Glutamatergic neuron (in vitro differentiated cells): ENCODE measurements at places on chromosomes 13 and 19. TPM values are rescaled to one million over a fixed set of nuclear protein-coding genes. Genes with fewer than 3 reads are reported as not detected.

DNA sequence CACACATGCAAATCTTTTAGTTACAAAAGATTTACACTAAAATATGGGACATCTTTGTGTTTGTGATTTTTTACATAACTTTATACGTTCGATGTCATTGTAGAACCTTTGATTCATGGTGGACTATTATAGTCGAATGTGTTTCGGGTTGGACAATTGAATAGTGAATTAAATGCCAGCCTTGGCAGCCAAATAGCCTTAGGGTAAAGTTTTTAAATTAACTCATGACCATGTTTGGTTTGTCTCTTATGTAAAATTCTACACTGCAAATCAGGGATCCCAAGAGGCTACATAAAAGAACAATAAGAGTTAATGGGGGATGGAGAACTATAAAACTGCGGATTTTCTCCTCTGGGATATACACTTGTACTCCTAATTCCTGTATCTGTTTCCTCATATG, 1735.6 kb upstream of the SPRY2 start:
- DNase-seq, result no peak

GRCh38 chr13:113901231-113901630, 37.4 kb upstream of the GAS6 start:
- no peak for DNase-seq

DNA sequence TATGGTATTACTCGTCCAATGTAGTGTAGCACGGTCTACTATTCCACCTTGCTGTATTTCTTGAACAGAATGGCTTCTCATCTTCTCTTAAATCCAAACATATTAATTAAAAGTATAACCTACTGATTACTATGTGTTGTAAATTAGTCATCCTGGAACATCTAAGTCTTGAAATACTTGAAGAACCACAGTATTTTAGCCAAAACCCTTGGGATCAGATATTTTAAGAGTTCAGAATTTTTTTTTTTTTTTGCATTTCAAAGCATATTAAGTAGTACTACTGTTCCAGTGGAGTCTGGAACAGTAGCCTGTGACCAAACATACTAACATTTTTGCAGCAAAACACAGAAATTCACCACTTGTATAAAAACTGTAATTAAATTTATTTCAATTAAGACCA, 30.1 kb downstream of the ZC3H13 start:
- no peak for DNase-seq

- no peak for DNase-seq
Measured at GRCh38 chr13:44627441-44627840, 51.3 kb upstream of the TSC22D1 start.

DNA sequence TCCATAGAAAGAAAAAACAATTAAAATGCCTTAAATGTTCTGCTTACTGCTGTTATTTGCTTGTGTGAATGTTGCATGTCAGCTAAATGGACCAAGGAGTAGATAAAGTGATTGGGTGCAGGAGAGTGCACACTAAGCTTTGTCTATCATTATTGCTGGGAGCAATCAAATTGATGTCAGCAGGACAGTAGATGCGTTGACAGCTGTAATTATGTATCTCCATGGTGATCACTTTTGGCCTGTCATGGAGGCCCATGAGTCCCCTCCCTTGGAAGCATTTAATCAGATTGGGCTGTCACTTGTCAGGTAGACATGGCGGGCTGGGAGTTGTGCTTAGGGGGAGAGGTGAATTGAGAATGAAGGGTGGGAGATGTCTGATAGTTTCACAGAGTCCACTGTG, 215.3 kb downstream of the PCCA start:
- no peak for DNase-seq

DNA sequence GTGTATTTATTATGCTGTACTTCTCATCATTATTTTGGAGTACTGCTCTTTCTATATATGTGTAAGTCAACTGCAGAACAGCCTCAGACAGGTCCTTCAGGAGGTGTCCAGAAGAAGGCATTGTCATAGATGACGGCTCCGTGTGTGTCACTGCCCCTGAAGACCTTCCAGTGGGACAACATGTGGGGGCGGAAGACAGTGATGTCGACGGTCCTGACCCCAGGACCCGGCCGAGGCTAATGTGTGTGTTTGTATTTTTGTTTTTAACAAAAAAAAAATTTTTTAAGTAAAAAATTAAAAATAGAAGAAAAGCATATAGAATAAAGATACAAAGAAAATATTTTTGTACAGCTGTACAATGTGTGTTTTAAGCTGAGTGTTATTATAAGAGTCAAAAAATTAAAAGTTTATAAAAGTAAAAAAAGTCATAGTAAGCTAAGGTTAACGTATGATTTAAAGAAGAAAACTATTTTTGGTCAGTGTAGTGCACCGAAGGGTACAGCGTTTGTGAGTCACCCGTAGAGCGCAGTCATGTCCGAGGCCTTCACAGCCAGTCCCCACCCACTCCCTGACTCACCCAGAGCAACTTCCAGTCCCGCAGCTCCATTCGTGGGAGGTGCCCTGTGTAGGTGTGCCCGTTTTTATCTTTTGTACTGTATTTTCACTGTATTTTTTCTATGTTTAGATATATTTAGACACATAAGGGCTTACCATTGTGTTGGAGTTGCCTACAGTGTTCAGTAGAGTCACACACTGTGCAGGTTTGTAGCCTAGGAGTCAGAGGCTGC, 42.2 kb upstream of the SPACA7 start:
- DNase-seq, result no peak

GRCh38 chr13:31441800-31442510, 242.2 kb downstream of the B3GLCT start:
- DNase-seq, result peak; percentile 39

Gene IRGC
- not detected for total RNA-seq

- DNase-seq, result no peak
Measured at GRCh38 chr19:44692379-44692721, 6.6 kb upstream of the CEACAM16 start.

Gene ZNF99
- total RNA-seq, result not detected

- DNase-seq, result no peak
Measured at GRCh38 chr19:13723206-13723605, 41.1 kb upstream of the MRI1 start.

Gene FPR1
- total RNA-seq, result not detected

DNA sequence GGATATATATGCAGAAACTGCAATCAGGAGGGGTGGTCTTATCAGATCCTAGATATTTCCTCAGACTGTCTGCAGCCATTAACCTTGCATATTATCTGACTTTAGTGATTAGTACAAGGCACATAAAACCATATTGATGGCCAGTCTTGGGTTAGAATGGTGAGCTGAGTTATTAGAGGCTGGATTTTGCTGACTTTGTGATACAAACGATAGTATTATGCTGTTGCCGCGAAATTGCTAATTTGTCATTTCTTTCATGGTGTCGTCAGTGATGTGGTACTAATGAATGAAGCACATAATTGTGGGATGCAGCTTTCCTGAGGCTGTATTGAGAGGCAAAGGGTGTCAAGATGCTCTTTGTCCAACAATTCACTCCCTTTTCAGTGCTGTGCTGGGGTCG, 172.5 kb downstream of the TEX29 start:
- DNase-seq, result no peak

Gene NCAN
- total RNA-seq, result 186 TPM

Gene ALOX5AP
- 0.81 TPM for total RNA-seq

DNA sequence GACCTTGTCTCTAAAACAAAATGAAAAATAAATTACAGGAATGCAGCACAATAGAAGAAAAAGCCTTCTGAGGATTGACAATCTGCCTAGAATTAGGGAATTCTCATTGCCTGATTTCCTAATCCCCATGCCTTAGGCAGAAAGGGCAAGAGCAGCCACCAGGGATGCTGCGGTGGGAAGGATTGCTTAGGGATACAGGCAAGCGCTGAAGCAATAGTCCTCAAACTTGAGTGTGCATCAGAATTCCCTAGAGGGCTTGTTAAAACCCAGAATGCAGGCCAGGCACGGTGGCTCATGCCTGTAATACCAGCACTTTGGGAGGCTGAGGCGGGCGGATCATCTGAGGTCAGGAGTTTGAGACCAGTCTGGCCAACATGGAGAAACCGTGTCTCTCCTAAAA, 1.0 kb upstream of the OR7C2 start:
- no peak for DNase-seq

DNA sequence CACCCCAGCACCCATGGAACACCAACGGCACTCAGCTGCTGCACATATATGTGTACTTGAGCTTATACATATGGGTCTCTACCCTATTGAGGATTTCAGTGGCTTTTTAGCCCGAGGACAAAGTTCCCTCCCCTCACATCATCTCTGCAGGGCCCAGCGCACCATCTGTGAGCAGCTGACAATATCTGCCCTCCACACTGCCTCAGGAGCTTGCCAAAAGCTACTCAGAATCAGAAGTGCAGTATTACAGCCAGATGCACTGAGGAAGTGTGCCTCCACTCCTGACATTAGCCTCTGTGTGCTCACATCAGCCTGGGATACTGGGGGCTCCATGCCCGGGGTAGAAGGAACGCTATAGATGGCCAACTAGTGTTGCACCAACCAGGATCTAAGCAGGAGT, 903.9 kb downstream of the UQCRFS1 start:
- no peak for DNase-seq

GRCh38 chr19:7545904-7546303, 10.4 kb downstream of the PNPLA6 start:
- no peak for DNase-seq

Gene TYROBP
- total RNA-seq, result not detected

- DNase-seq, result no peak
Measured at GRCh38 chr13:30806784-30807183, 71.4 kb downstream of the ALOX5AP start.

Gene C19orf81
- 10.4 TPM for total RNA-seq

GRCh38 chr13:36345438-36346221, 564 bp downstream of the SPART start:
- DNase-seq, result peak; percentile 41
